ENCODE measurements at places on chromosomes 1 and 21. TPM values are rescaled to one million over a fixed set of nuclear protein-coding genes. Genes with fewer than 3 reads are reported as not detected.

The RAVER2 gene
- total RNA-seq, result 18.3 TPM

The NR1I3 gene
- total RNA-seq, result not detected

The TTC22 gene
- total RNA-seq, result not detected

The CLDN17 gene
- not detected for total RNA-seq

The DIO1 gene
- total RNA-seq, result not detected

The SPRR2G gene
- total RNA-seq, result not detected
